Sigmoid colon (tissue), 7 donors: ENCODE measurements at places on chromosomes 5 and 9. TPM values are rescaled to one million over a fixed set of nuclear protein-coding genes. Genes with fewer than 3 reads are reported as not detected.

DNA sequence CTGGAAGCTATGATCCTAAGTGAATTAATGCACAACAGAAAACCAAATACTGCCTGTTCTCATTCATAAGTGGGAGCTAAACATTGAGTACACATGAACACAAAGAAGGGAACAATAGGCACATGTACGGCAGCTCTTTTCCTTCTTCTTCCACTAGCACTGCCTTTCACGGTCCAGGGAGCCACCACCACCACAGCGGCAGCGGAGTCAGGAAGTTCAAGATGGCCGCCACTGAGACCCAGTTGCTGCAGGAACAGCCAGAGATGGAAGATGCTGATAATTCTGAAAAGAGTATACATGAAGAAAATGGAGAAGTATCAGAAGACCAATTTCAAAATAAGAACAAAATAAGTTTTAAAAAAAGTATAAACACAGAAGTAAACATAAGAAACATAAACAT is 39.5 kb upstream of the TNFSF15 start:
- DNase-seq: no peak
- no peak overlapping the region for H3K27ac ChIP-seq
- H3K4me1 ChIP-seq: no peaks in the 10 kb centered on the region
- no peaks in the 10 kb centered on the region for H3K27me3 ChIP-seq
- H3K4me3 ChIP-seq: no peak overlapping the region

- no peak overlapping the region for H3K4me3 ChIP-seq
- DNase-seq: no peak
- H3K4me1 ChIP-seq: no peaks in the 10 kb centered on the region
- H3K27ac ChIP-seq: no peak overlapping the region
- no peaks in the 10 kb centered on the region for H3K27me3 ChIP-seq
- H3K36me3 ChIP-seq: no peaks in the 10 kb centered on the region
Measured at GRCh38 chr5:56755036-56755555, 60.3 kb upstream of the MAP3K1 start.

The CCDC183 gene
- 3.0 TPM for polyA plus RNA-seq

The ANP32B gene
- 217 TPM for polyA plus RNA-seq

DNA sequence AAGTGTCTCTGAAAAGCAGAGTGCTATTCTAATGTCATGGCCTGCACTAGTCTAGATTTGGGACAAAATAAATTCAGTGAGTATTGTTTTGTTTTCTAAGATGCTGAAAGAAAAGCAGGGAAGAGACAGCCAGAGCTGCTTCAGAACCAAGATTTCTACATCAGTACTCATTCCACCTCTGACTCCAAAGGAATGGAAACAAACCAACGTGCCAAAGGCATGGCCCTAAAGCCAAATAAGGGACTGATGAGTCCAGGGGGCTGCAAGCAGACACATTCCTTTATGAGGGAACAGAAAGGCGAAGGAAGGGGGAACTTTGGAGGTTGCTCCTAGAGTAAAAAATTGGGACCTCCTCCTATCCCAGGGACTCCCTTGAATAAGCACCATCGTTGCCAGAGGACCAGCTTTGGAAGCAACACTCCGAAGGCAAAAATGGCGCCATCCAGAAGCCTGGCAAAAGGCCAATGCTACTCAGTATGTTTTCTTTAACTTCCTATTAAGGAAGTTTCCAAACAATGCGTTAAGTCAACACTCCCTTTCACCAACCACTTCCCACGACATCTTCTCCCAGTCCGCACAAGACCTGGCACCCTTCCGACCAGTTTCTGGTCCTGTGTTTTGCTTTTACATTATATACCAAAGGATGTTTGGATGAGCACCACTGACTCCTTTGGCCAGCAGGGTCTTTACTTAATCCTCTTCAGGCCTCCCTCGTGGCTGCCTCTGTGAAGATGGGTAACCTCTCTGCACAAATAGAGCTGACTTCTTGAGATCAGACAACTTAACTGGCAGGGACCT is 31.6 kb downstream of the ADAM19 start:
- H3K27me3 ChIP-seq: no peaks in the 10 kb centered on the region
- no peaks in the 10 kb centered on the region for H3K4me1 ChIP-seq
- no peak overlapping the region for H3K4me3 ChIP-seq

The COL15A1 gene
- 7.1 TPM for polyA plus RNA-seq

The NOXA1 gene
- 15.4 TPM for polyA plus RNA-seq

GRCh38 chr5:111954516-111955395 is 197.8 kb upstream of the NREP start:
- no peaks in the 10 kb centered on the region for H3K36me3 ChIP-seq
- no peak overlapping the region for H3K4me3 ChIP-seq
- no peak overlapping the region for H3K27ac ChIP-seq
- H3K27me3 ChIP-seq: no peaks in the 10 kb centered on the region

DNA sequence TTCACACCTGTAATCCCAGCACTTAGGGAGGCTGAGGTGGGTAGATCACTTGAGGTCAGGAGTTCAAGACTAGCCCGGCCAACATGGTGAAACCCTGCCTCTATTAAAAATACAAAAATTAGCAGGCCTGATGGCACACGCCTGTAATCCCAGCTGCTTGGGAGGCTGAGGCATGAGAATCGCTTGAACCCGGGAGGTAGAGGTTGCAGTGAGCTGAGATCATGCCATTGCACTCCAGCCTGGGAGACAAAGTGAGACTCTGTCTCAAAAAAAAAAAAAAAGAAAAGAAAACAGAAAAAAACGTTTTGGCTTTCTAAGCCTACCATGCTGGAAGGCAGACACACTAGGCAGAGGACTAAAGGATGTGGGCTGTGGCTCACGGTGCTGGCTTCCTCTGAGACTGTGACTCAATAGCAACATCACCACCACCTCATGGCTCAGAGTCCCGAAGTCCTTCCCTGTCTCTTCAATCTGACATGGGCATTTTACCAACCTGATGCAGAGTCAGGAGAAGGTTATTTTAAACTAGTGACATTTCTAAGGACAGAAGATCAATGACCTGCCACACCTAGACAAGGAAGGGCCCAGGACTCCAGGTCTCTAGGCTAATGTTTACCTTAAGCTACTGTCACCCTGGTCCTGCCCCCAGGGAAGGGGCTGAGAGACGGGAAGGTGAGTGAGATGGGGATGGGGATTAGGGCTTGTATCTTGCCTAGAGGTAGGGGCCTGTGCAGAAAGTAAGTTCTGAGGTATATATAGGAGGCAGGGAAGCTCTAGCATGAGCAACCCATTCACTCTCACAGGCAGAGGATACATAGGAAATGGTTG is 3.7 kb downstream of the ECSCR start:
- no peak for DNase-seq
- H3K27ac ChIP-seq: peak overlapping the region; percentile 34
- H3K36me3 ChIP-seq: no peaks in the 10 kb centered on the region

The SLC45A2 gene
- polyA plus RNA-seq: 0.03 TPM

- no peak overlapping the region for H3K27ac ChIP-seq
- no peaks in the 10 kb centered on the region for H3K36me3 ChIP-seq
- no peaks in the 10 kb centered on the region for H3K4me1 ChIP-seq
- H3K4me3 ChIP-seq: no peak overlapping the region
- DNase-seq: no peak
- no peaks in the 10 kb centered on the region for H3K27me3 ChIP-seq
Measured at GRCh38 chr9:87991151-87991870, 17.0 kb upstream of the CDK20 start.

- no peaks in the 10 kb centered on the region for H3K36me3 ChIP-seq
- no peak for DNase-seq
- peaks cover 4% of the 10 kb centered on the region for H3K4me1 ChIP-seq
- H3K27ac ChIP-seq: no peak overlapping the region
- no peak overlapping the region for H3K4me3 ChIP-seq
Measured at GRCh38 chr5:135729321-135729786, 105.1 kb upstream of the SLC25A48 start.

The CDKN2B-AS1 gene
- 31.1 TPM for polyA plus RNA-seq

DNA sequence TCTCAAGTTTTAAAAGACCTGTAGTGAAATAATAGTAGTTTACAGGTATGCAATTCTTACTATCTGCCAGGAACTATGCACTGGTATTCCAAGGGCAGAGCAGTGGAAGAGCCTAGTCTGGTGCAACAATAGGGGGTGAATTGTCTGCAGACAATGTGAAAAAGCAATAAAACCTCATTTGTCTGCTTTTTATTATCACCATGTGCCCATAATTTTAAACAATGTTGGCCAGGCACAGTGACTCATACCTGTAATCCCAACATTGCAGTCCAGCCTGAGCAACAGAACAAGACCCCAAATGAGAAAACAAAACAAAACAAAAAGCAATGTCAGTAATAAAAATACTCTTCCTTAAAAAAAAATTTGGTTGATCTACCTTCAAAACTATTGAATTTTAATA is 12.2 kb upstream of the SLC44A1 start:
- H3K4me3 ChIP-seq: no peak overlapping the region
- no peak overlapping the region for H3K27ac ChIP-seq
- DNase-seq: no peak
- no peaks in the 10 kb centered on the region for H3K36me3 ChIP-seq
- no peaks in the 10 kb centered on the region for H3K27me3 ChIP-seq

The FAM78A gene
- 1.4 TPM for polyA plus RNA-seq

The AFAP1L1 gene
- 4.2 TPM for polyA plus RNA-seq

The CENPH gene
- 5.4 TPM for polyA plus RNA-seq

GRCh38 chr9:131252120-131252519 is 24.2 kb downstream of the FAM78A start:
- no peak for DNase-seq
- peak overlapping the region; percentile 35 for H3K27ac ChIP-seq
- peak overlapping the region; percentile 29 for H3K4me3 ChIP-seq

The GABRA1 gene
- polyA plus RNA-seq: not detected
